ENCODE measurements at places on chromosomes 11 and 22.
A peak's percentile ranks its signal among the peaks of the same experiment; 100 is the strongest.

DNA sequence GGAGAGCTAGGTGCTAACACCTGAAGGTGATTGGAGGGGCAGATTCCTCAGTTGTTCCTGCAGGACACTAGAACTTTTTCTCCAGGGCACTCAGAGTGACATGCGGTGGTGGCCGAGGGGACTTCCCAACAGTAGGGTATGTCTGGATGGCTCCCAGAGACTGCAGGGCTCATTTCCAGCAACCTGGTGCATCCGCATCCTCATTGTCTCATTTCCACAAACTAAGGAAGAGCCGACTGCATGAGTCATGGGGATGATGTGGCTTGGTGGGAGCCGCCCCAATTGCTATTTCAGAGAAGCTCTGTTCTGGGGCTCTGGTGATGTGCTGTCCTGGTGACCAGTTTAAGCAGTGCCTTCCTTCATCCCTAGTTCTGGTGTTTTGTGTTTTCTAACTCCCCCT is 2.8 kb upstream of the ROBO4 start:
- DNase-seq, result peak; percentile 55

GRCh38 chr11:33819278-33820035 is 45.1 kb upstream of the FBXO3 start:
- DNase-seq, result no peak

DNA sequence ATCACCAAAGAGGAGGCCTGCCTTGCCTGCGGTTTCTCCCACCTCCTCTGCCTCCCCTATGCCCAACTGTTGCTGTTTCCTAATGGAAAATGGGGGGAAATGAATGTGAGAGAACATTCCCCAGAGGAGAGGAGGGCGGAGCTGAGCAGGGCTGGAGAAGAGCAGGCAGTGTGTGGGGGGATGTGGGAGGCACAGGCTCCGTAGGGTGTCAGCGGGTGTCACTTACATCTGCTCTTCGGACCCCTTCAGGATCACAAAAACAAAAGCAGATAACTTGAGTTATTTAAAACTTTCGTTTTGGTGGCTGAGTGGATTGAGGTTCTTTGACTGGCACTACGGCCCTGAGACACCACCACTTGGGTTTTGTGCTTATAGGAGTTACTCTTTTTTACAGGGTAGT is 93.8 kb downstream of the CEP164 start:
- no peak for DNase-seq

DNA sequence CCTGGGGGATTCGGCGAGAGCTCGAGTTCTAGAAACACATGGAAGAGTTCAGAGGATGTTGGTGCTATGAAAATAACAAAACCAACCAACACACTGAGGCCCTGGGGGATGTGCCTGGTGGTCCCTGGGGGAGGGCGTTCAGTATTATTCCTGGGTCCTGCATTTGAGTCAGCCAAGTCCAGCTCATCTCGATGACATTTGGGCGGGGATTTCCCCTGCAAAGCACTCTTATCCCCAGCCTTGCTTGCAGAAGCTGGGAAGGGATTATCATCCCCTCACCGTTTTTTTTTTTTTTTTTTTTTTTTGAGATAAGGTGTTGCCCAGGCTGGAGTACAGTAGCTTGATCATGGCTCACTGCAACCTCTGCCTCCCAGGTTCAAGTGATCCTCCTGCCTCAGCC is 2.1 kb upstream of the SMIM38 start:
- DNase-seq, result no peak

- DNase-seq, result no peak
These were observed 696.3 kb downstream of the DLG2 start for GRCh38 chr11:84930863-84931262.

GRCh38 chr22:26789951-26790350 is 132.6 kb downstream of the MIAT start:
- no peak for DNase-seq

GRCh38 chr11:85257837-85258236 is 369.3 kb downstream of the DLG2 start:
- DNase-seq, result no peak

- no peak for DNase-seq
These were observed 224.1 kb downstream of the SNX19 start for GRCh38 chr11:130692220-130692619.

DNA sequence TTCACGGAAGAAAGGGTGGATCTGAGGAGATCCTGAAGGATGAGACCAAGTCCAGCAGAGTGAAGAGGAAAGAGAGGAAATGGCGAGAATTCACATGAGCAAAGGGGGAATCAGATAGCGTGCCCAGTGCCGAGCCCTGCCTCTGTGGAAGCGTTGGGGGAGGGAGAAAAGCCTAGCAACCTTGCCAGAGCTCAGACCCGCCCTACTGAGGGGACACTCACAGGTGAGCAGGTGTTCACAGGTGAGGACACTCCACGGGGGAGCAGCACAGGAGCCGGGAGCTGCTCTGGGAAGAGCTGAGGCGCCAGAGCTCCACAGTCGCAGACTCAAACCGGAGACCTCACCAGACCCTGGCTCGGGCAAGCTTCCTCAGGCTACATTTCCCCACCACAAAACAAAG is 56.2 kb downstream of the MICAL3 start:
- no peak for DNase-seq

- DNase-seq, result no peak
These were observed 11.1 kb downstream of the FAM168A start for GRCh38 chr11:73586791-73587190.

DNA sequence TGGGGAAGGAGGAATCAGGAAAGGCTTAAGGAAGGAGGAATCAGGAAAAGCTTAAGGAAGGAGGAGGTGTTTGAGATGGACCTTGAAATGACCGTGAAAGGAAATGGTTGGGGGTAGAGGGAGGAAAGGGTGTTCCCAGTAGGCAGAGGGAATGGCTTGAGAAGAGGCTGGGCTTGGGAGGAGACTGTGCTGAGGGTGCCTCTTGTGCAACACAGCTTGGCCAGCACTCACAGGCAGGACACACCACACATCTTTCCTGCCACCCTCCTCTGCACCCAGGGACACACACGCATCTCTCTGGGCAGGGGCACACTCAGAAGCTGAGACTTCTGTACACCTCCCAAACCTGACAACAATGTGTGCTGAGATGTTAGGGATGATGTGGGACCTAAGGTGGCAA is 151.4 kb downstream of the FBXO7 start:
- no peak for DNase-seq

GRCh38 chr11:69962152-69962551 is 116.0 kb upstream of the ANO1 start:
- DNase-seq, result no peak

- no peak for DNase-seq
These were observed 1.9 kb downstream of the MMP8 start for GRCh38 chr11:102722821-102723220.

GRCh38 chr22:24457894-24458420 is 30.6 kb downstream of the ADORA2A start:
- no peak for DNase-seq

DNA sequence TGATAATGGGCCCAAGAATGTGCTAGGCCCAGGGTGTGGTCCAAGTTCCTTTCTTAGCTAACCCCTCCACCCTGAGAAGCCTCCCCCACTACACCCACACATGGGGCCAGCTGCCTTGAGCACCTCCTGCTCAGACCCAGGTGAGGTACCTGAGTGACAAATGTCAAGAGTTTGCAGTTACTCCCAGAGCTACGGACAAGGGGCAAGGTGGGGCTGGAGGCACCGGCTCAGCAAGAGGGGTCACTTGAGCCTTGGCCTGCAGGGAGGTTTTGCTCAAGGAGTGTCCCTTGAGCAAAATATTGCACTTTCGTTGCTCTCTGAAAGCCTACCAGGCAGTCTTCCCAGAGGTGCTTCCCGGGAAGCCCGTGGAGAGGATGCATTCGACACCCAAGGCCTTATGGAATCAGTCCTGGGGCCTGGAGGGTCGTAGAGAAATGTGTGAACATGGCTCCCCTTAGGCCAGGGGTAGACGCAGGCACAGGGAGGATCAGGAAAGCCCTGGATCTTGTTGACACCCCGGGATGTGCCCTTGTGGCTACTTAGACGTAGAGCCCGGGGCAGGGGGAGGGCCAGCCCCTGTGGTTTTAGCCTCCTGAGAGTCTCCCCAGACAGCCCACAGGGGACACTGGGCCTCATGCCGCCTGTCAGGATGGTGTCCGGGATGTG is 114.2 kb downstream of the KCNQ1 start:
- no peak for DNase-seq

- DNase-seq, result no peak
These were observed 1.1 kb upstream of the NECTIN1 start for GRCh38 chr11:119729951-119730613.

DNA sequence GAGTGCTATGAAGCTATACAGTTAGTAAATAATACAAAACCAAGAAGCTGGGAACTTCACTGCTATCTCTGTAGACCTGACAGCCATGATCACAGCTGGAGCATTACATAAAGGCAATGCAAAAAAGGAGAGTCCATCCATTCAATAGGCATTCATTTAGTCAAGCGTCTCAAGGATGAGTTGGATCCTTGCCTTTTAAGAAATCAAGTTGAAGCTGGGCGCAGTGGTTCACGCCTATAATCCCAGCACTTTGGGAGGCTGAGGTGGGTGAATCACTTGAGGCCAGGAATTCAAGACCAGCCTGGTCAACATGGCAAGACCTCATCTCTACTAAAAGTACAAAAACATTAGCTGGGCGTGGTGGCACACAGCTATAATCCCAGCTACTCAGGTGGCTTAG is 48.1 kb upstream of the ALKBH3 start:
- no peak for DNase-seq

DNA sequence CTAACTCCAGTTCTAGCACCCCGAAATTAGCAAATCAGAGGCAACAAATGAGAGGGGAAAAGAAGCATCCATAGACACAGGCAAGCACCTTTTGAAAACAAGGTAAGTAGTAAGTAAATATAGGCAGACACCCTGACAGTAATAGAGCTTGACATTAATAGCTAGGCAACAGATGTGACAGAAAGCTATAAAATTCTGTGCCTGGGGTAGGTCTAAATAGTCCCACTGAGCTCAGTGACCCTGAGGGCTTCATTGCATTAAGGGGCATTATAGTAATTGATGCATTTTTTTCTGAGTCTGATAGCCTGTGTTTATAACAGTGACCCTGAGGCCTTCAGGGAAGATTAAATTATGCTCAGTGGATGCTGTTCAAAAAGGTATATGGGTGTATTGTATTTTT is 197.1 kb downstream of the HIPK3 start:
- no peak for DNase-seq

DNA sequence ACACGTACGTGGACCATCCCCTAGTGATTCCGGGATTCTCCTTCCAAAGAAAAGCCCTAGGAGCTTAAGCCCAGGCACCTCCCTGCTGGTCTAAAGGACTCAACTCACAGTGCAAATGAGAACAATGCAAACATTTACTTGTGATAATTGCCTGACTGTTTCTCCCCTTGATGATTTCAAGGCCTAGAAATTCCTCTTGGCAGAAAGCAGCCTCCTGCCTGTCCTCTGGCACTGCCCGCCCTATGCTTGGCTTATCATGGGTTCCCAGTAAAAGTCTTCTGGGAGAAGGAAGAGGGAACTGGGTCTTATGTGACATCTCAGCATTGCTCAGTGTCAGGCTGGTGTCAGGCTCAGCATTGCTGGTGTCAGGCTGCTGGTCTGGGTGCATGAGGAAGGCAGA is 351.8 kb downstream of the SHANK2 start:
- no peak for DNase-seq

- no peak for DNase-seq
These were observed 539 bp downstream of the SLC35C1 start for GRCh38 chr11:45805305-45806071.

DNA sequence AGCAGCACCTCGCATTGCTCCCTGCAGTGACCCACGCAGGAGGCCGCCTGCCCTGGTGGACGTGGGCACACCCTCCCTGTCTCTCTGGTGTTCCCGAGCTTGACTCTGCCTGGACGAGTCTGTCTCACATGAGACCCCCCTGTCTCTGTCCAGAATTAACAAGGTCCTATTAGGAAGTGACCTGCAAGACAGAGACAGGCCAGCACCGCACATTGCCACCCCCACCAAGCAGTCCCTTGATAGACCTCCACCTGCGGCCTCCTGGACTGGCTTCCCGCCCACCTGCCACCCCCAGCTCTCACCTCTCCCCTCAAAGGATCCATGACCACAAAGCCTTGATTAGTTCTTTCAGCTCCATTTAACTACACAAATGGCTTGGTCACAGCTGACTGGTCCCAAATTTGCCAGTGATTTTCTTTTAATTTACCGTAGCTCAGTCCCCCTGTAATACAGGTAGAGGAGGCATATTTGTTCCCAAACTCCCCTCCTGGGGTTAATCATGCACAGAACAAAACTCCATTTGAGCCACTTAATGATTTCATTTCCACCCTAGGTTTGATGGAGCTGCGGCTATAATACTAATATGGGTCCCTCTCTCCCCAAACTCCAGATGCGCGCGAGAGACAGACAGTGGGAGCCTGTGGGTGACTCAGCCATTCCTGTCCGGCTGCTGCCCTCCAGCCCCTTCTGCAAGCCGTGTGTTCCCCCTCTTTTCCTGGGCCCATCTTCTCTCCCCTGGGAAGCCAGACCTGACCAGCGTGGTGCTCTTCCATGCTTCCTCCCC is 11.2 kb downstream of the SPATA19 start:
- no peak for DNase-seq

DNA sequence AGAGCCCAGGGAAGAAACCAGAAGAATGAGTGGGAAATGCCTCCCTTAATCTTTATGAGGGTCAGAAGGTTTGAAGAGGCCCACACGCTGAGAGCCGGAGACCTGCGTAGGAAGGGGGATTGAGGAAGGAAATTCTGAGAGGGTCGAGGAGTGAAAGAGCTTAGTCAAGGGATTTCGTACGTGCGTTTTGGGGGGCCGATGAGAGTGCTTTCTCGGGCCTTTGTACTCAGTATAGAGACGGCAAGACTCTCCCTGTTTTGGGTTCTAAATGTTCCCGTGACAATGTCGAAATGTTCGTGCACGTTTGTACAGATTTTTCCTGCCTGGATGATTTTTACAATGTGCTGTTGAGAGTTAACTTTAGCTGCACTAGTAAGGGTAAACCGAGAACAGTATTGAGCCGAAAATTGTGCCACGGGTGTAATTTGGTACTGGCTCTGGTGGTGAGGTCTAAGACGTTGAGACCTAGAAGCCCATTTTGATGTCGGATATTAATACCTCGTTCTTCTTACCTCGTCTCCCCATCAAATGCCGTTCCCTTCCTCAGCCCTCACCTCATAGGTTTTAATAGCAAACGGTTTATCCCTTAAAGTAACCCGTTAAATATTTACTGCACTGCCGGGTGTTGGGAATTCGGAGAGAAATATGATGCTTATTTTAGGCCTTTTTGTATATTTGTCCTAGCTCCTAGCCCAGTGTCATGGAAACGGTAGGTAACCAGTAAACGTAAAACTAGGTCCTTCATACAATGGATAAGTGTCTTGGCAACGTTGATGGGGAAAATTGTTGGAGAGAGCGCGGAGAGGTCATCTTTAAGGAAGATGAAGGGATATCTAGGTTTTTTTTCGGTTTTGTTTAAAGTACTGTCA is 734 bp downstream of the C11orf58 start:
- no peak for DNase-seq

GRCh38 chr11:16311831-16312230 is 44.5 kb downstream of the SOX6 start:
- DNase-seq, result no peak

GRCh38 chr11:68669301-68670090 is 14.8 kb upstream of the GAL start:
- DNase-seq, result no peak

DNA sequence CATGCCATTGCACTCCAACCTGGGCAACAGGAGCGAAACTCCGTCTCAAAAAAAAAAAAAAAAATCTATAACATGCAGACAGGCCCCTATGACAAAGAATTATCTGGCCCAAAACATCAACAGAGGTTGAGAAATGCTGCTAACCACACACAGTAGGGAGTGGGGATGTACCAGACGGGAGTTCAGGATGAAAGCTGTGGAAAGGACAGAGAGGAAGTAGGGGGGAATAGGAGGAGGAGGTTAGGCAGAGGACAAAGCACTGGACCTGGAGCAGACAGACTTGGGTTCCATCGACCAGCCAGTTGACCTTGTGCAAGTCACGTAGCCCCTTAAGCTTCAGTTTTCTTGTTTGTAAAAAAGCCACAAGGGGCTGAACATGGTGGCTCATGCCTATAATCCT is 12.5 kb downstream of the LRP4 start:
- no peak for DNase-seq

Data from non-pigmented ciliary epithelial cell (primary cell).